NCI-H1436 treated with DMSO at 0.1 percent for 48 hours (cell line): ENCODE measurements at places on chromosomes 11 and 22.

GRCh38 chr11:2299773-2300172 is 1.9 kb downstream of the C11orf21 start:
- no peak for DNase-seq

- DNase-seq = no peak
Observed at GRCh38 chr22:36365020-36365411, 22.8 kb downstream of the MYH9 start.

DNA sequence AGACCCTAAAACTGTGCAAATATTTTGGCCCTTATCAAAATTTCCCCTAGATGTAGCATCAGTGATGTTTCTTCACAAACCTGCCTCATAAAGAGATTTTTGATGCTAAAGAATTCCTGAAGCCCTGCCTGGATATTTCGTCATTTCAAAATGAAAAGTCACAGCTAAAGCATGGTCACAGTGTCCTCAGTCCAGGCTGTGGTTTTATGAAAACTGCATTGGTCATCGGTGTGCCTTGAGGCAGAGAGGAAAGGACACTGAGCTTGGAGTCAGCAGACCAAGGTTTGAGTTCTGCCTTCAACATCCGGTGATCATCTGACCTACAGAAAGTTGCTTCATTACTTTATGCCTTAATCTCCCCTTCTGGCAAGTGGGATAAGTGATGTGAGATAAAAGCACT is 34.8 kb upstream of the ALKBH3 start:
- no peak for DNase-seq

- no peak for DNase-seq
Observed at GRCh38 chr11:71326328-71326940, 74.1 kb upstream of the SHANK2 start.
